Inflammatory macrophage (primary cell): ENCODE measurements at places on chromosomes 7 and 10.

DNA sequence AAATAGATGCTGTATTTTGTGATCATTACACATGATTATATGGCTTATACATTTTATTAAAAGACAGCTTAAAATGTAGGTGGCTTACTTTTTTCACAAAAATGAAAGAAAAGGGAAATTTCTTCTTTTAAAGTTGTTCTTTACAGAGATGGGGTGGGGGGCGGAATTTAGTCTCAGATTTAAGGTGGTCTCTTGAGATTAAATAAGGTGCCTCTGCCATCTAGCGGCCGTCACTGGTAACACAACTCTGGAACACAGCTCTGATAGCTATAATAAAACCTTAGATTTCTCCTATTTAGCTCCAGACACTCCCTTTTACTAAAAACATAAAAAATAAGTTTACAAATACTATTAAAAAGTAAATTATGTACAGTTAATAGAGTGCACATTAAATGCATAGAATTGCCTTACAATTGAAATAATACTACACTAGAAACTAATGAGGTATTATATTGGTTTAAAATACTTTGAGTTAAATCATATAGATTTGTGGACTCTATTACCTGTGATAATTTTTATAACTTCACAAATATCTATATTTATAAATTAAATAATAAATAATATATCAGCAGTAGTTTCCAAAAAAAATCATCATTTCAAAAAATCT lies 210.9 kb downstream of the DGKB start:
- DNase-seq, result peak; percentile 21

GRCh38 chr7:30312178-30312577 lies 27.8 kb downstream of the ZNRF2 start:
- DNase-seq, result no peak

DNA sequence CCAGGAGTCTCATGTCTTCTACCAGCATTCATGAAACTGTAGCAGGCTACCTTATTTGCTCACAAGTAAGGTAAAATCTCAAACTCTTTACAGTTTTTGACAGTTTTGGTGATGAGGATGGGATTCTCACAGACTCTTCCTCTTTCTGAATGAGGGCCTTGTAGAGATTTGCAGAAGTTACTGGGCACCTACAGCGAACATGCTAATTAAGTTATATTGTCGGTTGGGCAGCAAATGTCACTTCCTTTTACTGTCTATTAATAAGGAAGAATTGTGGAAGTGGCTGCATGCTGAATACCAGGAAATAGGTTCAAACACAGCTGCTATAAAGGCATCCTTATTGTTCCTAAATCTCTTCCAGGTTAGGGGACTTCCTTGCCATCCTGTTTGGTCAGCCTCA lies 189.6 kb downstream of the DNAJC1 start:
- DNase-seq, result peak; percentile 61

DNA sequence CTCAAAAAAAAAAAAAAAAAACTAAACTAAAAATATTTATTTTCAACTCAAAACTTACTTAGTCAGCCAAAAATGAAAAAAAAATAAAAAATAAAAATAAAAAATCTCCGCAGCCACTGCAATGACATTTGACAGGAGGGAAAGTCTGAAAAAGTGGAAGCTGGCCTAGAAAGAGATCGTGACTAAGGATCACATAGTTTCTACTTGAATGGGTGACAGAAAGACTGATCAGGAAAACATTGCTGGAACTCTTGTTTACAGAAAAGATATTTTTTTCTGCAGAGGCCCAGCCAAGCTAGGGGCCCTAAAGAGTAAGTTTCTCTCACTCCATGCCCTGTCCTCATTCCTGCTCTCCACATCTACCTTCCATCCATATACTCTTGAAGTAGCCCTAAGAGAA lies 92.8 kb upstream of the KCND2 start:
- DNase-seq, result no peak

- DNase-seq, result peak; percentile 9
These were observed 1.4 kb downstream of the MAGI2 start for GRCh38 chr7:79452032-79452494.
